Naive thymus-derived CD8-positive, alpha-beta T cell (primary cell): ENCODE measurements at places on chromosomes 3 and 15. TPM values are rescaled to one million over a fixed set of nuclear protein-coding genes. Genes with fewer than 3 reads are reported as not detected.
A peak's percentile ranks its signal among the peaks of the same experiment; 100 is the strongest.

The AADACL2 gene
- not detected for polyA plus RNA-seq

The CXCR6 gene
- polyA plus RNA-seq: 0.80 TPM

GRCh38 chr3:86865506-86865905 lies 125.4 kb downstream of the VGLL3 start:
- H3K27ac ChIP-seq: no peak overlapping the region
- H3K27me3 ChIP-seq: no peaks in the 10 kb centered on the region
- H3K4me1 ChIP-seq: no peaks in the 10 kb centered on the region
- no peaks in the 10 kb centered on the region for H3K36me3 ChIP-seq

- H3K4me1 ChIP-seq: peaks cover 12% of the 10 kb centered on the region
- H3K27me3 ChIP-seq: no peaks in the 10 kb centered on the region
- H3K4me3 ChIP-seq: no peak overlapping the region
Measured at GRCh38 chr15:68383161-68384074, 48.5 kb downstream of the ITGA11 start.

DNA sequence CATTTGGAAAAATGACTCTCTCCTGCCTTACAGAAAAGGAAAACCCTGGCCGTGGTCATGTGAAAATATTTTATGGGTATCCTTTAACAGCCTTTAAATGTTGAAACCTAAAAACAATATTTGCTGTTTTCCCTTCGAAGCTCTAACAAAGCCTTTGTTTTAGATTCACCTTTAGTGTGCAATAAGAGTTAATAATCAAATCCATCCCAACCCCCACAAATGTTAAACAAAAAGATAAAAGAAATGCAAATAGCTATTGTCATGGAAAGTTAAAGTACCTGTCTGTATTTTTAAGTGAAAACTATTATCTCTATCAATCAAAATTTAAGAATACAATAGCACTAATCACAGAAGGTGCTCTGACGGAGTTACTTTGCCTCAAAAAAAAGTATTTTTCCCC lies 279.3 kb downstream of the FOXP1 start:
- peaks cover 7% of the 10 kb centered on the region for H3K36me3 ChIP-seq
- peak overlapping the region; percentile 98 for H3K27ac ChIP-seq
- H3K4me3 ChIP-seq: peak overlapping the region; percentile 89
- H3K27me3 ChIP-seq: no peaks in the 10 kb centered on the region
- no peak for DNase-seq

The EFCC1 gene
- polyA plus RNA-seq: 0.21 TPM

GRCh38 chr15:50095938-50096821 lies 22.9 kb downstream of the ATP8B4 start:
- DNase-seq: no peak
- no peak overlapping the region for H3K4me3 ChIP-seq
- H3K27me3 ChIP-seq: peaks cover 2% of the 10 kb centered on the region
- H3K36me3 ChIP-seq: peaks cover 4% of the 10 kb centered on the region

The GOLGA8O gene
- polyA plus RNA-seq: not detected

- no peaks in the 10 kb centered on the region for H3K36me3 ChIP-seq
- DNase-seq: no peak
- no peak overlapping the region for H3K27ac ChIP-seq
- no peak overlapping the region for H3K4me3 ChIP-seq
- no peaks in the 10 kb centered on the region for H3K27me3 ChIP-seq
Measured at GRCh38 chr3:13141183-13141582, 68.0 kb upstream of the IQSEC1 start.

The SETD2 gene
- polyA plus RNA-seq: 11.8 TPM

DNA sequence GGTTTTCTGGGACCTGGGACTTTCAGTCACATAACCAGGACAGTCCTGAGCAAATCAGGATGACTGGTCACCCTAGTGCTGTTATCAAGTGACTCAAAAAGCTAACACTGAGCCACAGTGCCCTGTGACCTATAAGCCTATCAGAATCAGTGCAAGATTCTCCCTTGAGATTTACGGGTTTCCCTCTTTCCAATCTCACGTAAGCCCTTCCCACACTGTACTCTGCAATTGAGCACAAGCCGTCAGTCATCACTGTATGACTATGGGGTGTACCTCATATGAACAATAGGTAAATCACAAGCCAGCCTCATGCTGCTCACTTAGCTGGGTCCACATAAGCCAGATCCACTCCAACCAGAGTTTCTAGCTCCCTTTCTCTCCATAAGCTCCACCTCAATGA lies 21.0 kb upstream of the CLDN18 start:
- H3K27ac ChIP-seq: no peak overlapping the region
- no peak for DNase-seq
- no peaks in the 10 kb centered on the region for H3K27me3 ChIP-seq
- H3K36me3 ChIP-seq: no peaks in the 10 kb centered on the region
- H3K4me1 ChIP-seq: no peaks in the 10 kb centered on the region

DNA sequence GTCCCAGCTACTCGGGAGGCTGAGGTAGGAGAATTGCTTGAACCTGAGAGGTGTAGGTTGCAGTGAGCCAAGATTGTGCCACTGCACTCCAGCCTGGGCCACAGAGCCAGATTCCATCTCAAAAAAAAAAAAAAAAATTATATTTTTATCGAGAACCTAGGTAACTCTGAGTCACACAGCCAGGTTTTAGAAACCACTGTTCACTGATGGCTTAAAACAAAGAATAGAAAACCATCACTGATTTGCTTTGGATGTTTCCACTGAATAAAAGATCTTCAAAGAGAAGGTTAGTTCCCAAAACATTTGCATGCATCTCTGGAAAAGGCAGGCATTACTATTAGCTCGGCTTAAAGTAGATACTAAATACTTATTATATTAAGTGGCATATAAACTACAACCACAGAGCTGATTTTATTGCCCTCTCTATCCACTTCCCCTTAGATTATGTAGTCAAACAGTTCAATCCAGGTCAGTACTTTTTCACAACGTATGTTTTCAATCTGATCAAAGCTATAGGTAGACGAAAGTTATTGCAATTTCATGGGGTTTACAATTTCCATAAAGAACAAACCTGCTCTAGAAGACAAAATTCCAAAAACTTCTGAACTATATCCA lies 1.4 kb downstream of the B4GALT4 start:
- H3K36me3 ChIP-seq: peaks cover 23% of the 10 kb centered on the region
- peaks cover 42% of the 10 kb centered on the region for H3K4me1 ChIP-seq
- H3K4me3 ChIP-seq: peak overlapping the region; percentile 93
- peak overlapping the region; percentile 94 for H3K27ac ChIP-seq
- no peaks in the 10 kb centered on the region for H3K27me3 ChIP-seq

DNA sequence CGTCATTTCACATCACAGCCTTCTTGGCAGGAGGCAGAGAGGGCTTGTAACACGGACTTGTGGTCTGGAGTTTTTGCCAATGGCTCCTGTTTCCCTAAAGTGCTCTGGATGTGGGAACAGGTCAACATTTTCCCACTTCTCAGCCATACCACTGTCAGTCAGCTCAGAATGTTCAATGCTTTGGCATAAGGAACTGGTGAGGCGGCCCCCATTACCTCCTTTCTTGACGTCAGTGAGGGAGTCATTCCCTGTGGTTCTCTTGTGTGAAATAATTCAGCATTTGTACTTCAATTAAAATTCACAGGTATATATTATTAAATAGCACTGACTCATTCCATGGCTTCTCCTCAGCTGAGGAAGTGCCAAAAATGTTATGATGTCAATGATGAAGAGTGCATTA lies 167.1 kb downstream of the P3H2 start:
- H3K27ac ChIP-seq: no peak overlapping the region
- no peaks in the 10 kb centered on the region for H3K36me3 ChIP-seq
- no peaks in the 10 kb centered on the region for H3K4me1 ChIP-seq
- DNase-seq: no peak
- H3K4me3 ChIP-seq: no peak overlapping the region

- no peak for DNase-seq
- H3K27ac ChIP-seq: no peak overlapping the region
- H3K36me3 ChIP-seq: no peaks in the 10 kb centered on the region
- no peak overlapping the region for H3K4me3 ChIP-seq
Measured at GRCh38 chr3:175411405-175411804, 552.3 kb downstream of the NAALADL2 start.

DNA sequence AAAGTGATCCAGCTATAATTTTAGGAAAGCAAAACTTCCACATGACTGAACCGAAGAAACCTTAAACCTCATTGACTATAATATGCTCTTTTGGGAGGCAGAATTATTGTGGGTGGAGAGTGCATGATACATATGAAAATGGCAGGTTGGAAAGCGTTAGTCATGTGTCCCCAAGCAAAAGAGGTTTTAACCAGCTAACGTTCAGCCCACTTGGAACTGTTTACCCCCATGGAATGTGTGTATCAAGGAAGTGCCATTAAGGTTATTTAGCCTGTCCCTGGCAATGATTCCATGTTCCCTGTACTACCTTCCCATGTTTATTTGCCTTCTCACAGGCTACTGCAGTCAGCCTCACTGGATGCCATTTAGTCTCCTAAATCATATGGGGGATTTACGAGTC lies 44.1 kb upstream of the LRRC58 start:
- no peak for DNase-seq
- H3K4me1 ChIP-seq: no peaks in the 10 kb centered on the region
- no peaks in the 10 kb centered on the region for H3K27me3 ChIP-seq
- H3K36me3 ChIP-seq: no peaks in the 10 kb centered on the region
- no peak overlapping the region for H3K4me3 ChIP-seq
- H3K27ac ChIP-seq: no peak overlapping the region

The SHC4 gene
- not detected for polyA plus RNA-seq

The C2CD4B gene
- polyA plus RNA-seq: not detected

The LRRIQ4 gene
- not detected for polyA plus RNA-seq

DNA sequence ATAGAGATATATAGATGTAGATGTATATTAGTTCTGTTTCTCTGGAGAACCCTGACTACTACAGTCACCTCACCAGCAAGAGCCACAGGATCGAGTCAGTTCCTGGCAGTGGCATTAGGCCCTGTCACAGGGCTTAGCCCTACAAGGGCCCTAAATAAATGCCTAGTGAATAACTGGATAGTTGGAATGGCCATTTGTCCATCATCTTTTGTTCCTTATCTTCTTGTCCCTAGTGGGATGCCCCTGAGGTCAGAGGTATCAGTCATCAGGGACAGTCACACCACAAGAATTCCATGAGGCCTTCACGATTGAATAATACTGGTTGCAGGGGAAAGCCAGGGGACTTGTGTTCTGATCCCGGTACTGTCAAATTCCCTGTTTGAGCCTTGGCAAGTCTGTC lies 204.9 kb upstream of the PPP2R3A start:
- H3K36me3 ChIP-seq: no peaks in the 10 kb centered on the region
- H3K27me3 ChIP-seq: no peaks in the 10 kb centered on the region
- no peak overlapping the region for H3K4me3 ChIP-seq
- no peak for DNase-seq
- no peaks in the 10 kb centered on the region for H3K4me1 ChIP-seq
- no peak overlapping the region for H3K27ac ChIP-seq

The TGM5 gene
- polyA plus RNA-seq: not detected

The GPR62 gene
- not detected for polyA plus RNA-seq

DNA sequence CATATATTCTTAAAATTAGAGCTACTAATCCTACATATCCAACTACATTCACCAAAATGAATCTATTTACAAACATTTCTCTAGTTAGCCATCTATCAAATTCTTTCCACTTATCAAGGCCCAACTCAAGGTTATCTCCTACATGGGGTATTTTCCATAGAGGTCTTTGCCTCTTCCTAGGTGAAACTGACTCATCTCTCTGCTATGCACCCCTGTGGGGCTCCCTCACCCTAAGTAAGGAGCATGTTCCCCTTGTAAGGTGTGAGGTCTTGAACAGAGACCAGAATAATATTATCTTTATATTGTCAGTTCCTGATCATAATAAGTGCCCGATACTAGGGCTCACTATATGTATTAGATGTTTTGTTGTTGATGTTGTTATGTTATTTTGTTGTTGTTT lies 74.6 kb upstream of the TSC22D2 start:
- peaks cover 3% of the 10 kb centered on the region for H3K36me3 ChIP-seq
- H3K4me3 ChIP-seq: no peak overlapping the region
- H3K27ac ChIP-seq: no peak overlapping the region
- peaks cover 2% of the 10 kb centered on the region for H3K27me3 ChIP-seq
- no peaks in the 10 kb centered on the region for H3K4me1 ChIP-seq
- no peak for DNase-seq

- H3K4me1 ChIP-seq: peaks cover 72% of the 10 kb centered on the region
- H3K4me3 ChIP-seq: peak overlapping the region; percentile 99
- DNase-seq: peak; percentile 57
Measured at GRCh38 chr3:20043396-20043795, 3.1 kb downstream of the KAT2B start.

DNA sequence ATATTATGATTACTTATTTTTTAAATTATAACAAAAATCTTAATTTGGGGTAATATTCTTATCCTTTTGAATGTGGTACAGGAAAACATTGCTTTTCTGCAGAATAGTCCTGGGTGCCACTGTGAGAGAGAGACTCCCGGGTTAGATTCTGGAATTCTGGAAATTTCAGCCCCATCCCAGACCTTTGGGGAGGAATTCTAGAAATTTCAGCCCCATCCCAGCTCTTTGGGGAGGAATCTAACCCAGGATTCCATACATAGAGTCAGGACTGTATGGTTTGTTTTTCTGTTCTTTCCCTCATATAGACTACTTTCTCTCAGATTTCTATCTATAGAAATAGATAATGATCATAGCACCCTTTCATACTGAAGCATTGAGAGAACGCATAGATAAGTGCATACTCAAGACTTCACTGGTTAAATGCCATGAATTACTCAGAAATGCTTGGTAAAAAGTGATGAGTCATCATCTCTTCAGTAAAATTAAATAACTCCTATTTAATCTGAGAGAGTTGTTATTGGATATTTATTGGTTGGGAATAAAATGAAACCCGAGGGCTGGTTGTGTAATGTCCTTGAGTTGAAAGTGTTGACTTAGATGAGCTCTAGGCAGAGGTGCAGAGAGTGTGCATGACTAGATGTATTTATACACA lies 8.3 kb downstream of the EIF2AK4 start:
- H3K4me3 ChIP-seq: no peak overlapping the region
- peaks cover 9% of the 10 kb centered on the region for H3K4me1 ChIP-seq
- no peak for DNase-seq
- peaks cover 75% of the 10 kb centered on the region for H3K36me3 ChIP-seq

- no peak overlapping the region for H3K27ac ChIP-seq
- H3K4me1 ChIP-seq: no peaks in the 10 kb centered on the region
- no peaks in the 10 kb centered on the region for H3K27me3 ChIP-seq
Measured at GRCh38 chr3:144822671-144823070, 851.0 kb downstream of the DIPK2A start.

- H3K36me3 ChIP-seq: no peaks in the 10 kb centered on the region
- peaks cover 2% of the 10 kb centered on the region for H3K27me3 ChIP-seq
- no peak overlapping the region for H3K27ac ChIP-seq
- no peak for DNase-seq
Measured at GRCh38 chr3:181289306-181289705, 299.8 kb upstream of the DNAJC19 start.

DNA sequence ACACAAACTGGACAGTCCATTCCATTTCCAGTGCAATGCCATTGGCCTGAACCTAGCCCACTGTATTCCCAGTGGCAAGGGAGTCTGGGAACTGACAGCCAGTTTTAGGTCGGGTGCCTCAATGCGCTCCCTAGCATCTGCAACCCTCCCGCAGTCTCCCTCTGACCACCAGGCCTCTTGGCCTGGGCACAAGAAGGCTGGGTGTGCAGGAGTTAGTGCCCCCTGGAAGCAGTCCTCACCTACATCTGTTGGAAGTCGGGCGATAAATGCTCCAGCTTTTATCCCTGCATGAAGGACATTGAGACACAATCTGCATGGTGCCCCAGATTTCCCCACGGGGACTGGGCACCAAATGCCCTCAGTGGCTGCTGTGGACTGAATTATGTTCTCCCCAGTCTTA lies 12.7 kb downstream of the C3orf22 start:
- DNase-seq: no peak
- H3K4me1 ChIP-seq: peaks cover 2% of the 10 kb centered on the region
- no peak overlapping the region for H3K4me3 ChIP-seq
- H3K27ac ChIP-seq: no peak overlapping the region
- H3K27me3 ChIP-seq: peaks cover 14% of the 10 kb centered on the region
